ENCODE measurements at places on chromosomes 16 and 17.

DNA sequence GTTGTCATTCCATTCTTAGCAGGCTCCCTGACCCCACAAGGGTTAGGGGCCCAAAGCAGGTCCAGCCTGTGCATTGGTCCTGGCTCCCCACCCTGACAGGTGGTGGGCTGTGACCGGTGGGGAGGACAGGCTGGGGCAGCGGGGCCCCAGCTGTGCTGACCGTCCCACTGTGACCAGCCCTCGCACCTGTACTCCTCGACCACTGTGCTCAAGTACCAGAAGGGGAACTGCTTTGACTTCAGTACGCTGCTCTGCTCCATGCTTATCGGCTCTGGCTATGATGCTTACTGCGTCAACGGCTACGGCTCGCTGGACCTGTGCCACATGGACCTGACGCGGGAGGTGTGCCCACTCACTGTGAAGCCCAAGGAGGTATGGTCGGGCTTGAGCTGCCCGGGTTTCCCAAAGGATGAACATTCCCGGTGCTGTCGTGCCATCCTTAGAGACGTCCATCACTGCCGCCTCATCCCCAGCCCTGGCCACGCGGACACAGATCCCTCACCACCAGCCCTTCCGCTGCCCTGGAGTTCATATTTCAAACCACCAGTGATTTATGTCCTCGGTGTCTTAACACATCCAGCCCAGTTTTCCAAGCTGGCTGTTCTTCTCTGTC lies 7.3 kb downstream of the DRC7 start:
- no peak for DNase-seq
- H3K4me1 ChIP-seq, result no peaks in the 10 kb centered on the region
- H3K36me3 ChIP-seq, result peaks cover 4% of the 10 kb centered on the region
- no peak overlapping the region for H3K27ac ChIP-seq

GRCh38 chr17:4728124-4728523 lies 3.1 kb upstream of the MED11 start:
- DNase-seq, result no peak
- no peak overlapping the region for H3K4me3 ChIP-seq
- peaks cover 2% of the 10 kb centered on the region for H3K36me3 ChIP-seq
- H3K4me1 ChIP-seq, result peaks cover 18% of the 10 kb centered on the region
- no peaks in the 10 kb centered on the region for H3K27me3 ChIP-seq

DNA sequence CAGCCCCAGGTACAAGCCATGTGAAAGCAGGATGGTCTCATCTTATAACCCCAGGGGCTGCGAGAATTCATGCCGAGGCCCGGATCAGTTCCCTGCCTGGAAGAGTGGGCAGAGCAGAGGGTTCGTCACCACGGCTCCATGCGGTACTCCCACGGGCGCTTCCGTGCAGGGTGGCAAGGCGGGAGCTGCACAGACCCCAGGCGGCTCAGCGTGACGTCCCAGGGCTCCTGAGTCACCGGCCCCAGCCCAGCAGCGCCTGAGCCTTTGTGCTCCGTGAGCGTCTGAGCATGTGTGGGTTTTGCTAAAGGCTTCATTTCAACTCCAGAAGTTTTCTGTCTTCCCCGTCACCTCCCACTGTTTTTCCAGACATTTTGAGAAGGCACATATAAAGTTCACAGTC lies 71.2 kb upstream of the CHMP6 start:
- no peak overlapping the region for H3K27ac ChIP-seq
- DNase-seq, result no peak
- peaks cover 18% of the 10 kb centered on the region for H3K36me3 ChIP-seq

DNA sequence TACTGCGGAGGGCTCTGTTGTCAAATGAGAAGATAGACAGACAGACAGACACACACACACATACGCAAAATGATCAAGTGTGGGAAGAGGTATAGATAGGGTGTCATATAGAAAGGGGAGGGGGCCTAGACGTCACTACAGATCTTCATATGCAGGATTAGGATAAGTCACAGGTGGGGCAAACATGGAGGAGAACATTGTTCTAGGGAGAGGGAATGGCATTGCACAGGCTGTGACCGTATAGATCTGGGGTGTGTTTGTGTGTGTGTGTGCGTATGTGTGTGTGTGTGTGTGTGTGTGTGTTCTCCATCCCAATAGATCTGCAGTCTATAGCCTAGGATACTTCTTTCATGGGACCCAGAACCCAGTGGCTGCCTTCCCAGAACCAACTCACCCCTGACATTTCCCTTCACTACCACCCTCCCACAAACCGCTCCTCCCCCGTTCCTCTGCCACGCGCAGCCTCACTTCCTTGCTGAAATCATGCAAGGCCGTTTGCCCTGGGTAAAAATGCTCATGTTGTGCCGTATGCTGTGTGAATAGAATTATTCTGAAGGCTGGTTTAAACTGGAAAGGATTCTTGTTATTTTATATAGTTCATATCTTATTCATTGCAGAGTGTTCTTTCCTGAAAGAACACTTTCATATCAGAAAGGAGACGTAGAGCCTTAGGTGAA lies 50.5 kb upstream of the CCL1 start:
- no peaks in the 10 kb centered on the region for H3K4me1 ChIP-seq
- H3K27me3 ChIP-seq, result peaks cover 16% of the 10 kb centered on the region
- no peak overlapping the region for H3K4me3 ChIP-seq
- no peak for DNase-seq
- no peak overlapping the region for H3K27ac ChIP-seq

GRCh38 chr16:47483616-47484015 lies 22.5 kb downstream of the PHKB start:
- H3K4me3 ChIP-seq, result no peak overlapping the region
- peaks cover 29% of the 10 kb centered on the region for H3K4me1 ChIP-seq
- no peaks in the 10 kb centered on the region for H3K27me3 ChIP-seq
- no peak overlapping the region for H3K27ac ChIP-seq
- no peak for DNase-seq
- H3K36me3 ChIP-seq, result peaks cover 24% of the 10 kb centered on the region

- peaks cover 6% of the 10 kb centered on the region for H3K36me3 ChIP-seq
- H3K27ac ChIP-seq, result peak overlapping the region; percentile 73
- DNase-seq, result no peak
- H3K4me3 ChIP-seq, result peak overlapping the region; percentile 61
- H3K27me3 ChIP-seq, result no peaks in the 10 kb centered on the region
Measured at GRCh38 chr16:12087901-12088421, 111.4 kb downstream of the SNX29 start.

DNA sequence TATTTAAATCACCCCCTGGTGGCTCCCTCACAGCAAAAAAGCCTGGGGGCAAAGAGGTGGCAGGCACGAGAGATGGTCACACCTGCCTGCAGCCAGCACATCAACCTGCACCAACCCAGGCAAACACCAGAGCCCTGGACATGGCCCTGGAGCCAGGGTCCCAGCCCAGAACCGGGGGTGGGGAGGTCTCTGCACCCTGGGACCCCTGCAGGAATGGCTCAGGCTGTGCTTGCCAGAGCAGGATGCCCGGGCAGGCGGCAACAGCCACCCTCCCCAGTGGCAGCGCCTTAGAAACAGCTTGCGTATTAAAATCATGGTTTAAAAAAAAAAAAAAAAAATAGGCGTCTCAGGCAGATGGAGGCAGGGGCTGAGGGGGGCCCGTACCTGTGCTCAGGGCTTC lies 16.2 kb downstream of the MYBBP1A start:
- no peak overlapping the region for H3K4me3 ChIP-seq
- H3K27me3 ChIP-seq, result peaks cover 4% of the 10 kb centered on the region
- DNase-seq, result no peak
- no peak overlapping the region for H3K27ac ChIP-seq
- peaks cover 17% of the 10 kb centered on the region for H3K36me3 ChIP-seq

GRCh38 chr16:23302045-23302956 lies at the start of gene SCNN1B:
Gene SCNN1B, plus strand, starts transcription at chr16:23302302. Its CDS starts 46,298 bp downstream, at chr16:23348600.
- H3K4me1 ChIP-seq, result peaks cover 9% of the 10 kb centered on the region
- DNase-seq, result no peak
- no peak within 1 kb of the TSS for H3K27ac ChIP-seq
- H3K27me3 ChIP-seq, result peaks cover 18% of the 10 kb centered on the region

DNA sequence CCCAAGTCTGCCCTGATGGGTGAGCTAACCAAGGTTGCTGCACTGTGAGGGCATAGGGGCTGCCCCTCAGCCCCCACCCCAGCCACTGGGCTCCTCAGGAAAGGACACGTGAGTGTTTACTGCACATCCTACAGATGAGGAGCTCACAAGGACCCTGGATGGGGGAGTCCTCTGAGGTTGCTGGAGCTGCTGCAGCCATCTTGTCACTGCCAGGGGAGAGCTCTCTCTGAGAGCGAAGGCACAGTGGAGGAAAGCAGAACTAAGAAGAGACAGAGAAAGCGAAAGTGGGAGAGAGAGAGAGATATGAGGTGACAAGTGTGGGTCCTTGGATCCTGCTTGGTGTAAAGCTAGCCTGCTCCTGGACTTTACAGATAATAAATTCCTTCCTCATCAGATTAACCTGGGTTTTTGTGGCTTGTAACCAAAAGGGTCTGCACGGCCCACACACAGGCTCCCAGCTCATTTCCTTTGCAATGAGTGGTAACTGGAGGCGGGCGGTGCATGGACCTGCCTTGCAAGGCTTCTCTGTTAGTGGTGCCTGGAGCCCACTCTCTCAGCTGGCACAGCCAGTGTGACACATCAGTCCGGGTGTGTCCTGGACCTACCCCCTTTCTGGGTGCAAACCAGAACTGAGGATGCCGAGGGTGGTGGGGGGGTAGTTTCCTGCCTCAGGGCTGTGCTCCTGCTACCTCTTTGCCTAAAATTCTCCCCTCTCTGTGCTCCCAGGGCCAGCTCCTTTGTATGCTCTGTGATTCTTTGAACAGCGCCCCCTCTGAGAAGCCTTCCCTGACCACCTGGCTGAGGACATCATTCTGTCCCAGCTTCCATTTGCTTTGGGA lies 14.2 kb downstream of the SNX20 start:
- peaks cover 12% of the 10 kb centered on the region for H3K4me1 ChIP-seq
- peak overlapping the region; percentile 53 for H3K27ac ChIP-seq
- peak; percentile 28 for DNase-seq
- H3K36me3 ChIP-seq, result peaks cover 18% of the 10 kb centered on the region
- no peaks in the 10 kb centered on the region for H3K27me3 ChIP-seq

DNA sequence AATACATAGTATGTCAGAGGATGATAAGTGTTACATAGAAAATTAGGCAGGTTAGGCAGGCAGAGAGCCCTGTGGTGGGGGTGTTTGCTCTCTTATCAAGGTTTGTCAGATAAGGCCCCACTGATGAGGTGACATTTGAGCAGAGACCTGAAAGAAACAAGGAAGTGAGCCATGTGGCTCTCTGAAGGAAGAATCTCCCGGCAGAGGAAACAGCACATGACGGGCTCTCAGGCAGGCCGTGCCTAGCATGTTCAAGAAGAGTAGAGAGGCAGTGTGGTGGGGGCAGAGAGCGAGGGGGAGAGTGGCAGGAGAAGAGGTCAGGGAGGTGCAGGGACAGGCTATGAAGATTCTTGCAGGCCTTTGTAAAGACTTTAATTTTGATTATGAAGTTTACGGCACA lies 82.0 kb upstream of the ASIC2 start:
- DNase-seq, result no peak
- no peak overlapping the region for H3K27ac ChIP-seq
- H3K36me3 ChIP-seq, result no peaks in the 10 kb centered on the region
- H3K4me3 ChIP-seq, result no peak overlapping the region

- H3K27me3 ChIP-seq, result no peaks in the 10 kb centered on the region
- H3K4me1 ChIP-seq, result peaks cover 20% of the 10 kb centered on the region
- H3K4me3 ChIP-seq, result no peak overlapping the region
- no peak overlapping the region for H3K27ac ChIP-seq
- DNase-seq, result no peak
Measured at GRCh38 chr16:67930678-67931211, 917 bp downstream of the CTRL start.

Measured in memory B cell (primary cell).